RWPE1 (cell line): ENCODE measurements at places on chromosomes 2 and 18.

- DNase-seq = no peak
These were observed 189.2 kb downstream of the NCK2 start for GRCh38 chr2:105933906-105934305.

- DNase-seq = no peak
These were observed 48.6 kb downstream of the KIAA2012 start for GRCh38 chr2:202121532-202122162.

DNA sequence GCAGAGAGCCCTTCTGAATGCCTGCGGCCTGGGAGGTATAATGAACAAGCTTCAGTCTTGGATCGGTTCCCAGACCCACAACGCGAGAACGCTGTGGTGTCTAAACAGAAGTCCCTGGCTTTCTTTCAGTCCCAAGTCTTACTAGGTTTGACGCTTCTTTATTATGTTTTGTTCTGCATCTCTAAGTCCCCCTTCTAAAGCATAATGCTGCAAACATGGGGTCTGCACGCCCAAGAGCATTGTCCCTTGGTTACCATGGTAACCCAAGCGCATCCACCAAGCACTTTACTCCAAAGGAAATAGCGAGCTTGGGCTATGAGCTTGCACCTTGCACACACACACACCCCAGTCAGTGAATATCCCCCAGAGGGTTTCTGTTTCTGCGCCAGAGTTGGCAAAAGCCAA lies 193.7 kb downstream of the INO80D start:
- peak; percentile 42 for DNase-seq

GRCh38 chr2:21519412-21519811 lies 395.6 kb downstream of the TDRD15 start:
- no peak for DNase-seq

- no peak for DNase-seq
These were observed 55.7 kb upstream of the ACTR3 start for GRCh38 chr2:113834051-113834730.

- no peak for DNase-seq
These were observed 228.3 kb downstream of the TWIST2 start for GRCh38 chr2:239075918-239076758.

DNA sequence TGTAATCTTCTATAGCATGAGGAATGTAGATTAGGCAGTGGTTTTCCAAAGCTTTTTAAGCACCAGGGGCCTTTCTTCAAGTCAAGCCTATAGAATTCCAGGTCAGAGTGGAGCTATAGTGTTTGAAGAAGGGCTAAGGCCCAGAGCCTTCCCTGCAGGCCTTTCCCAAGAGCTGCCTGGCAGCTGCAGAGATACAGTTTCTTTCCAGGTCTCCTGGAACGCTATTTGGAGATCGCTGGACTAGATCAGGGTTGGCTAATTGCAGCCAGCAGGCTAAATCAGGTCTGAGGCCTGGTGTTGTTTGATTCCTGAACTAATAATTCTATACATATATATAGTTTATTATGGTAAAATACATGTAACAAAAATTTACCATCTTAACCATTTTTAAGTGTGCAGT lies 319.0 kb upstream of the SPRED2 start:
- DNase-seq = no peak

DNA sequence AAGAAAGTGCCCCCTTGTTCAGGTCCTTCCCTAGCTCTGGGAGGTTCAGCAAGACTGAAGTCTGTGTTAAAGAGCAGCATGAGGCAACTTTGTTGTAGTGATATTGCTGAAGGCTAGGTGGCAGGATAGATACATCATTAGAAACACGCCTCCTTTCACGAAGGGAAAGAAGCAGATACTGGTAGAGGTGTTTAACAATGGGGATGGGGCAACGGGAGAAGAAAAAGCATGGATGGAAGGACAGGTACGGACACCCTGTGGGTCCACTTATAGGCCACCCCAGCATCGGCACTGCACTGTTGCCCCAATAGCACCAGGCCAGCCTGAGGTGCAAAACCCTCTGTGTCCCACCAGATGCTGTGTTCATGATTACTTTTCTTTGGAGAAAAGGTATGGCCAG lies 3.5 kb upstream of the IGFBP5 start:
- peak; percentile 68 for DNase-seq

GRCh38 chr18:5574843-5575242 lies 31.0 kb upstream of the EPB41L3 start:
- DNase-seq = no peak

- no peak for DNase-seq
These were observed 128.2 kb upstream of the GLI2 start for GRCh38 chr2:120607506-120607905.

- no peak for DNase-seq
These were observed 196.8 kb downstream of the NDUFA10 start for GRCh38 chr2:239828192-239828972.

GRCh38 chr2:209191139-209191538 lies 232.7 kb upstream of the MAP2 start:
- no peak for DNase-seq

DNA sequence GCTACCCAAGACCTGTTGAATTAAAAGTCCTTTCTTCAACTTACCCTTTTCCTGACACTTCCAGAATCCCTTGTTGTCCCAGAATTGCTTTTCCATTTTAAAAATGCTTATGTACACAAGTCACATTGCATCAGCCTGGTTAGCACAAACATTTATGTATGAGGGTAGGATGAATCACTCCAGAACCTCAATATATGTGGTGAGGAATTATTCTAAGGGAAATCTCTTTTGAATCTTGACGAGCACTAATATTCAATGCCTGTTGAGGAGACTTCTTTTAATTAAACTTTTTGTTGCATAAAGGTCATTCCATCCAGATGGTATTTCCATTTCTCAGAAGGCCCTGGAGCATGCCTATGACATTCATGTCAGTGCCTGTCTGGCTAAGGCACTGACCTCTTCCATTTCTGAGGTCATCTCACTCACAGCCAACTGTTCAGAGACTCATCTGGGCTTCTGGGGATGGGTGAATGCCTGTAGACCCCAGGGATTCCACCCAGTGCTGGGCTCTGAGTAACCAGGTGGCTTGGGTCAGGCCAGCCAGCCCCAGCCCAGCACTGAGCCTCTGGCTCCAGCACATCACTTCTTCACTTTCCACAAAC lies 28.2 kb downstream of the ACMSD start:
- peak; percentile 30 for DNase-seq
